ENCODE measurements at places on chromosomes 12 and 14.

DNA sequence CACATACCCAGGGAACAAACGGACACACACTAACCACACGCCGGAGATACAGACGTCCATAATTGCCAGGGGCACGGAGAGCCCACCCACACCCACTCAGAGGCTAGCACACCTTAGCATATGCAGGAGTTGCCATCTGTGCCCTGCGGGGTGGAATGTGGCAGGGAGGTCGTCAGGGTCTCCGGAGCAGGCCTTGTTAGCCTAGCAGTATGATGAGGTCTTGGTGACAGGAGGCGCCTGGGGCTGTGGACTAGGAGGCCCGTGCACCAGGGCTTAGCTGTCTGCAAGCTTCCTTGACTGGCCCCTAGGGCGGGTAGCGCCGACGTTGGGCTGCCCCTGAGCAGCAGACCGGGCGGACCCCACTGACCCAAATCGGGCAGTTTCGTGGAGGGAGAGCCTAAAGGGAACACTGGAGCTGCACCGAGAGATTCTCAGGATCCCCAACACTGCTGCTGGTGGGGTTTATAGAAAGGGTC, 10.0 kb downstream of the STAC3 start:
- no peak for DNase-seq

DNA sequence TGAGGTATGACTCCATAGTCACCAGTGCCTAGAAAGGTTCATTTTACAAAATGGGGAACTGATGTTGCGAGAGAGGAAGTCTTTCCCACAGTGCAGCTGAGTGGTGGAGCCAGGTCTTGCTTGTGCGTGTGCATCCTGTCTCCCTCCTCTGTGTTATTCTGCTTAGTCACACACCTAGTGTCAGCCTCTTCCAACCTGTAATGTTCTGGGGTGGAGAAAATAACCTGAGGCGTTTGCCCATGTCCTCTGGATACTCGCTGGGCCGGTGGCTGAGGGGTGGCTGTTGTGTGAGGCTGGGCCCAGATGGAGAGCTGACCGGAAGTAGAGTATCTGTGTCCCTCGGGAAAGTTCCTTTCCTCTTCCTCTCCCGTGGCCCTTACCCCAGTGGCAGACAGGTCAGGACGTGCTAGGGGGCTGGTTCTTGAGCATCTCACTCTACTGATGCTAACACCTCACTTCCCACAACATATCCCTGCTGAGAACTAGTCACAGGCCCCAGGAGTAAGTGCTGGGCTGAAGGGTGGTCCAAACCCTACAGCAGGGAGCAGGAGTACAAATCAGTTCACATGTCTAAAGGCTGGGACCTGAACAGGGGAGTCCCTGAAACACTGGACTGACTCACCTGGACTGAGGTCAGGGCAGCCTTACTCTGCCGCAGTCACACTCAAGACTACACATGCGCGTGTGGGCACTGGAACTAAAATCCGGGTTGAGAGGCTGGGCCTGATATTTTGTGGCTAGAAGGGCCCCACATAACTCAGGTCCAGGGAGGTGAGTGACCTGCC, 7.0 kb downstream of the MLF2 start:
- no peak for DNase-seq

DNA sequence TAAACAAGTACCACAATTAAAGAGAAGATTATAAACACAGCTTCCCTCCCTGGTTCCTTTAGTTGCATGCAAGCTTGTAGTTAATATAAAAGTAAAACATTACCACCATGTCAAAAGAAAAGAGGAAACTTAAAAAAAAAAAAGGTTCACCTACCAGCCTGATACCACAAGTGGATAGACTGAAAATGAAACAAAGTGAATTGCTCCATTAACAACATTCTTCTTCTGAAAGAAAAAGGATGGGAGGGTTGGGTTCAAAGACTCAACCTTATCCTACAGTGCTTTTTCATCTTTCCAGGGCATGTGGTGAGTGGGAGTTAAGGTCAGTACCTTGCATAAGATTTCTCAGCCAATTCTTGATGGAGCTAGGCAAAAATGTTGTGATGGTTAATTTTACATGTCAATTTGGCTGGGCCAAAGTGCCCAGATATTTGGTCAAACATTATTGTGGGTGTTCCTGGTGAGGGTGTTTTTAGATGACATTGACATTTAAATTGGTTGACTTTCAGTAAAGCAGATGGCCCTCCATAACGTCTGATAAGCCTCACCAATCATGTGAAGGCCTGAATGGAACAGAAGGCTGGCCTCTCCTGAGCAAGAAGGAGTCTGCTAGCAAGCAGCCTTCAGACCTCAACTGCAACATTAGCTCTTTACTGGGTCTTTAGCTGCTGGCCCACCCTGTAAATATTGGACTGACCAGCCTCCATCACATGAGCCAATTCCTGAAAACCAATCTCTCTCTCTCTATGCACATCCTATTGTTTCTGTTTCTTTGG, 28.8 kb downstream of the VCPKMT start:
- no peak for DNase-seq

GRCh38 chr12:103279444-103279843, 216.3 kb downstream of the C12orf42 start:
- no peak for DNase-seq

GRCh38 chr14:66240105-66240504, 246.1 kb upstream of the CCDC196 start:
- DNase-seq: no peak

GRCh38 chr12:34021071-34021470, 1.2 kb upstream of the ALG10 start:
- DNase-seq: no peak

Measured in vagina (tissue), 2 donors.